ENCODE measurements at places on chromosomes 12 and 14.

DNA sequence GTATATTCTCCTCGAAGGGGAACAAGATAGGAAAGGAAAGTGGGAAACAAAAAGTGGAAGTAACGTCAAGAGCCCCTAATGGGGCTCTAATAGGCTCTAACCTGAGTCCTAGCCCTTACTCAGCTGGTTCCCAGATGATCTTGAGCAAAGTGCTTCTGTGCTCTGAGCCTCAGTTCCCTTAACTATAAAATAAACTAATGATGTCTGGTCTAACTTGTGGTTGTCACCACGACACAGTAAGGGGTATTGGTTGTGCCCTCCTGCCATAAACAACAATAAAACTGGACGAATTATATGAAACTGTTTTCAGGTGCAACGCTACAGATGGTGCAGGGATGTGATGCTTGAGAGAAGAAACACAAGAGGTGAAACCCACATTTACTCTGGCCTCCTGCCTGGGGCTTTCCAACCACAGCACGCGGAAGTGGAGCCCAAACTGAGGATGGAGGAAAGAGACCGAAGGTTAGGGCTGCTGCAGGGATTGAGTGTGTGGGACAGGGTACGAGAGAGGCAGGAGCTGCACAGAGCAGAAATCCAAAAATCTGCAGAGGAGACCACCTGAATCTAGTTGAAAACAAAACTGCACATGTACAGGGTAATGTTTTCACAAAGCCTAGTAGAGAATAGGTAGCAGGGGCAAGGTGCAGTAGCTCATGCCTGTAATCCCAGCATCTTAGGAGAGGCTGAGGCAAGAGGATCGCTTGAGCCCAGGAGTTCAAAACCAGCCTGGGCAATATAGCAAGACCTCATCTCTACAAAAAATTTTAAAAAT lies 45.6 kb upstream of the BCL2L14 start:
- DNase-seq, result peak; percentile 71

GRCh38 chr12:6314776-6315175 lies 4.3 kb downstream of the PLEKHG6 start:
- DNase-seq, result no peak

DNA sequence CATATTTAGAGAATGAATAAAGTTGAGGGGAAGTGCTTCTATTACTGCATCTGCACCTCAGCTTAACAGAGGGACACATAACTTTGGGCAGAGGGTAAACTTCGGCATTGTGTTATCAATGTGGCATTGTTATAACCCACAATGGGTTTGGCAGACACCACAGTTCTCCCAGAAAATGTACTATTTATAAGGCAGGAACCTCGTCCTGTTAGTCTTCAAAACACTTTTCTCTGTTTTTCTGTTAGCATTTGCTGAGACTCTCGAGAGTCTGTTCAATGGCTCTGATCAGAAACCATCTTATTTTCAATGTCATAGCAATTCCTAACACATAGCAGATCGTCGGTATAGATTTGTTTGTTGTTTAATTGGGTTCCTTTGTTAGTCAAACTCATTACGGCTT lies 13.9 kb downstream of the PPP1R36 start:
- DNase-seq, result no peak

DNA sequence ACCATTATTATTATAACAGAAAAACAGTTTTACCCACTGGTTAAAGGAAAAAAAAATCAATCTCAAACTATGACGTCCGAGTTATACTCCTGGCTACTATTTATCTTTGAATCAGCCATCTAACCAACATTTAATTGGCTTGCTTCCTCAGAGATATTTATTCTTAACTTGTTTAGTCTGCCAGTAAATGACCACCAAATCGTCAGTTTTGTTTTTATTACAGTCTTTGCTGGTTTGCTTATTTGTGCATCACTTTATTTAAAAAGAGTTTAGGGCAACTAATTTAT lies 71.2 kb downstream of the RASSF8 start:
- no peak for DNase-seq

GRCh38 chr12:121198949-121199348 lies 11.0 kb upstream of the P2RX4 start:
- no peak for DNase-seq

- no peak for DNase-seq
Observed at GRCh38 chr14:60878121-60878520, 102.8 kb downstream of the TRMT5 start.

GRCh38 chr14:73634011-73634833 lies 10.6 kb upstream of the DNAL1 start:
- DNase-seq, result no peak

DNA sequence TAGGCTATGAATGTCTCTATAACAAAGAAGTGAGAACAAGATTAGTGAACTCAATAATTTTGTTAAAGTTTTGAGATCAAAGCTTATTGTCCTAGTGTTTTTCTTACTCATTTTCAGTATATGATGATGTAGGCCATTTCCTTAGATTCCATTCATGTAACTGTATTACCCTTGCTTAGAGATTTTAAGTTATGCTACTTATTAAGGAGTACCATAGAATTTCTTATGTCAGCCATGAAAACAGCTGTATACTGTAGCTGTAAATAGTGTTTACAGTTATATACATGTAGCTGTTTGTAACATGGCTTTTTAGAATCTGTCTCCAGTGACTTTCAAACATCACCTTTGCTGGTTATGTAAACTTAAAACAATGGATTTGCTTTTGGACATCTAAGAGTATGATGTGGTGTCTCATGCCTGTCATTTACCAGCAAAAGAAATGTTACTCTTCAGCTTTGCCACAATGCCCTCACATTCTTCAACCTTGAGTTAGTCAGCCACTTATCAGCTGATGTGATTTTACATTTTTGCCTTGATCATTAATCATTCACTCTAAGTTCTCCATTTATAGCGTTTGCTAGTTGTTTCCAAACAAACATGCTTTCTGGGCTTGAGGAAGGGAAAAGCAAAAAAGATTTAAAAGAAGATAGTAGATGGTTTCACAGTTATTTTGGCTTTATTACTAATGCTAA lies 55.5 kb downstream of the SLC16A7 start:
- no peak for DNase-seq

DNA sequence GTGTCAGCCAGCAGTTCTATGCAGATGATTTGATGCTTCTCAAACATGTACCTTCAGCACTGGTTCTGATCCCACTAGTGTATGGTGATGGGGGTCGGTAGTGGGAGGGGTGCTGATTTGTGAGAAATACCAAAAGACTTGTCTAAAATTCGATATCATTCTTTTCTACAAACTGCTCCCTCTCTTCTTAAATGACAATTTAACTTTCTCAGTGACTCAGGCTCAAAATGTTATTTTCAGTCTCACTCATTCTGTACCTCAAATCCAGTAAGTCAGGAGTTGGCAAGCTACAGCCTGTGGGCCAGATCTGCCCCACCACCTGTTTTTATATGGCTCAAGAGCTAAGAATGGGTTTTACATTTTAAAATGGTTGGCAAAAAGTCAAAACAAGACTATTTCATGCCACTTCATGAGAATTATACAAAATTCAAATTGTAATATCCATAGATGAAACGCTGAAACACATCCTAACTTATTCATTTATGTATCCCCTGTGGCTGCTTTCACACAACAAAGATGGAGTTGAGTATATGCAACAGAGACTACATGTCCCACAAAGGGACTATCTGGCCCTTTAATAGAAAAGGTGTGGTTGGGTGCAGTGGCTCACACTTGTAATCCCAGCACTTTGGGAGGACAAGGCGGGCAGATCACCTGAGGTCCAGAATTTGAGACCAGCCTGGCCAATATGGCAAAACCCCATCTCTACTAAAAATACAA lies 6.6 kb upstream of the NOP2 start:
- no peak for DNase-seq

Measured in T47D (cell line).